ENCODE measurements at places on chromosomes 16 and 17.

GRCh38 chr16:81767987-81768592 is 11.0 kb upstream of the PLCG2 start:
- no peak for DNase-seq

DNA sequence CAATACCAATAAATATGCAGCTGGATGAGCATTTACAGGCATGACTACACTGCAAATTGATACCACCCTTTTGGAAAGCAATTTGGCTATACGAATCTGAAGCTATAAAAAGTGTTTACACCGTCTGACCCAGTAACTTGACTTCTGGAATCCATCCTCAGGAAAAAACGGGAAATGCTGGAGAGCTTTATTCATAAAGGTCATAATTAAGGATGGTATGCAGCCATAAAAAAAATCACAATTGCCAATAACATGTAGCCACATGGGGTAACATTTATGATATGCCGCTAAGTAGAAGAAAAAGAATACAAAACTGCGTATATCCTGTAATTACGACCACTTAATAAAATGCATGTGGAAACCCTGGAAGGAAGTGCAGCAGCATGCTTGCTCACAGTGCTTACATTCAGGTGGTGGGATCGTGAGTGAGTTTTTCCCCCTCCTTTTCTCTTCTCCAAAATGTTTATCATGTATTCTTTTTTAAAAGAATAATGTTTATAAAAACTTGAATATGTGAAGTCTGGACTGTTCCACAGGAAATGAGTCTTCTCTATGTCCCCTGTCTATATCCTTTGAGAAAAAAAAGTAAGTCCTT is 34.2 kb downstream of the COPRS start:
- no peak for DNase-seq

- no peak for DNase-seq
These were observed 44.4 kb downstream of the CLEC19A start for GRCh38 chr16:19329932-19330331.

- no peak for DNase-seq
These were observed 190.6 kb upstream of the TBX2 start for GRCh38 chr17:61209106-61209439.

DNA sequence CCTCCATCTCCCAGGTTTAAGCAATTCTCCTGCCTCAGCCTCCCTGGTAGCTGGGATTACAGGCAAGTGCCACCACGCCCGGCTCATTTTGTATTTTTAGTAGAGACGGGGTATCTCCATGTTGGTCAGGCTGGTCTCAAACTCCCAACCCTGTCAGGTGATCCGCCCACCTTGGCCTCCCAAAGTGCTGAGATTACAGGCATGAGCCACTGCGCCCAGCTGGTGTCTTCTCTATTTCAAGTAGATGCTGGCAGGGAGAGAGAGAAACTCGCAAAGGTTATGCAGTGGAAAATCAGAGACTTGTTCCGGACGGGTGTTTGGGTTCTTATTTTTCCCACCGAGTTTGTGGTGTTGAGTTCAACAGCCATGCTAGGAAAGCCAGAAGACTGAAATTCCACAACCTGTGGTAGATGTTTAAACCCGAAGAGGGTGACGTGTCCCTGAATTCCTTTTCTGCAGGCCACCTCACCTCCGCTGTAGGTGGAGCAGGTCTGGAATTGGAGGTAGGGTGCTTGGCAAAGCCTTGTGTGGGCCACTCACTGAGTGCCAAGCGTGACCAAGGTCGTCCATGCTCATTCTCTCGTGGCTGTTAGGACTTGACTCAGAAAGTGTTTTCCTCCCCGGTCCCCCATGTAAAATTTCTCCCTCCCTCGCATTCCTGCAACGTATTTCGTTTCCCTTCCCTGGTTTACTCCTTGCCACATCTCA is 7.3 kb upstream of the ZDHHC7 start:
- DNase-seq = no peak

GRCh38 chr17:74235911-74236371 is 22.6 kb downstream of the TTYH2 start:
- no peak for DNase-seq

DNA sequence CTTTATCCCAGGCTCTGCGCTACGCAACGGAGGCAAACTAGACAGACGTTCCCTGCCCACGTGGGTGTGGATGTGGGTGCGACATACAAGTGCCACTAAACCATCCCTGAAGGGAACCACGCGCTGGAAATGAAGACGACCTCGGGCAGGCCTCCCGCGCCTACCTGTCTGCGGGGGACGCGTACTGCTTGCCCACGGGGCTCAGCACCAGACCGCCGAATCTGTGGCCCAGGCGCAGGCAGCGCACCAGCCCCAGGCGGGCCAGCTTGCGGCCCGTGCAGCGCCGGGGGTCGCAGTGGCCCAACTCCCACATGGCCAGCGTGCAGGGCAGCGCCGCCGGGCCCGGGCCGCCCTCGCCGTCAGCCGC is 480 bp downstream of the TSR3 start:
- no peak for DNase-seq

- peak; percentile 23 for DNase-seq
These were observed 363.7 kb downstream of the SNX29 start for GRCh38 chr16:12340151-12340733.

DNA sequence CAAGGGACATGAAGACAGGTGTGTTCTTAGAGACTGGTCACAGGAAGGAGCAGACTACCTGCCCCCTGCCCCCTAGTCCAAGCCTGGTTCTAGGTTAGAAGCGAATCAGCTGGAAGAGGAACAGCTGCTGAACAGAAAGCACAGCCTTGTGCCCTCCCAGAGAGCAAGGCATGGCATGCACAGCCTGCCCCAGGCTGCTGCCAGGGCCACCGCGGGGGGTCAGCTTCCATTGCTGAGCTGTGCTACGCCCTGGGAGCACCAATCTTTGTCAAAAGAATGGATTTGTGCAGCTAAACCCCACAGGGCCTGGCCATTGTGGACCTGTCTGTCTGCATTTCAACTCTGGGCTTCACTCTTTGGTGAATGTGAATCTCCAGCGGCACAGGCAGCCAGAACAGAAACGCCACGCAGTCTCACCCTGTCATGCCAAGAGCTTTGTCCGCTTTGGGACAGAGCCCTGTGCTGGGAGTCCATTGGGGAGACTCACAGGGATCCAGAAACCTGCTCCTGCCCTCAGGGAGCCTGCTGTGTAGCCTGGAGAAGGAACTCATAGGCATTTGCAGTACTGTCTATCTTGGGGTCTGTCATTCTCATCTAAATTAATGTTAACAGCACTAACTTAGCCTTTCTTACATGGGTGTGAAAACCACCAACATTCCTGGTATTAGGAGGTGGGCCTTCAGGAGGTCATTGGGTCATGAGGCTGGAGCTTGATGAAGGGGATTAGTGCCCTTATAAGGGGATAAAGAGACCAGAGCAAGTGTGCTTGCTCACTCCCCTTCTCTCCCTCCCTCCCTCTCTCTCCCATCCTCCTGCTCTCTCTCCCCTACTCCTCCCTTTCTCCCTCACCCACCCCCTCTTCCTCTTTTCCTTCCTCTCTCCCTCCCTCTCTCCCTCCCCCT is 25.6 kb upstream of the CDRT4 start:
- no peak for DNase-seq

- no peak for DNase-seq
These were observed 789 bp upstream of the TERF2 start for GRCh38 chr16:69386596-69386995.

GRCh38 chr16:70163596-70163995 is 10.0 kb upstream of the CLEC18C start:
- DNase-seq = no peak

DNA sequence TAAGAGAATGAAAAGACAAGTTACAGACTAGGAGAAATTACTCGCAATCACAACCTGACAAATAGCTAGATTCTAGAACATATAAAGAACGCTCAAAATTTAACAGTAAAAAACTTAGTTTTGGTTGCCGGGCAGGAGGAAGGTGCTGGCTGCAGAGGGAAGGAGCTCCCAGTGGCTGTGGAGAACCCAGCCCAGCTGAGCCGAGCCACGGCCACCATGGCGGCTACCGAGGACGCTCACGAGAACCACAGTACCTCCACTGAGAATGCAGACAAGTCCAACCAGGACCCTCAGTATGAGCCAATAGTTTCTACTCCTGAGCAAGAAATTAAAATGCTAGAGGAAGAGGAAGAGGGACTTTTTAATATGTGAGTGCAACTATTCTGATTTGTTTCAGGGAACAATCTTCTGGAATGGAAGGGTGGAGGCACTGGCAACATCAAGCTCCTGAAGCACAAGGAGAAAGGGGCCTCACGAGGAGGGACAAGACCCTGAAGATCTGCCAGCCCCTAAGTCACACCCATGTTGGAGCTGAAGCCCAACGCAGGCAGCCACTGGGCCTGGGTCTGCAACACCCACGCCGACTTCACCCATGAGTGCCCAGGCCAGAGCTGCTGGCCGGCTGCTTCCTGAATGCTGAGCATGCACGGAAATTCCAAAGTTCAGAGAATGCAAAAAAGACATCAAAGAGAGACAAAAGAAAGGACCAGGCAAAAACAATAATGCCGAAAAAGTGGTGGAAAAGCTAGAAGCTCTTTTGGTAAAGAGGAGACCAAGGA is 55.0 kb downstream of the DNAH17 start:
- DNase-seq = no peak

GRCh38 chr17:35185849-35186248 is 8.3 kb downstream of the SLC35G3 start:
- no peak for DNase-seq

DNA sequence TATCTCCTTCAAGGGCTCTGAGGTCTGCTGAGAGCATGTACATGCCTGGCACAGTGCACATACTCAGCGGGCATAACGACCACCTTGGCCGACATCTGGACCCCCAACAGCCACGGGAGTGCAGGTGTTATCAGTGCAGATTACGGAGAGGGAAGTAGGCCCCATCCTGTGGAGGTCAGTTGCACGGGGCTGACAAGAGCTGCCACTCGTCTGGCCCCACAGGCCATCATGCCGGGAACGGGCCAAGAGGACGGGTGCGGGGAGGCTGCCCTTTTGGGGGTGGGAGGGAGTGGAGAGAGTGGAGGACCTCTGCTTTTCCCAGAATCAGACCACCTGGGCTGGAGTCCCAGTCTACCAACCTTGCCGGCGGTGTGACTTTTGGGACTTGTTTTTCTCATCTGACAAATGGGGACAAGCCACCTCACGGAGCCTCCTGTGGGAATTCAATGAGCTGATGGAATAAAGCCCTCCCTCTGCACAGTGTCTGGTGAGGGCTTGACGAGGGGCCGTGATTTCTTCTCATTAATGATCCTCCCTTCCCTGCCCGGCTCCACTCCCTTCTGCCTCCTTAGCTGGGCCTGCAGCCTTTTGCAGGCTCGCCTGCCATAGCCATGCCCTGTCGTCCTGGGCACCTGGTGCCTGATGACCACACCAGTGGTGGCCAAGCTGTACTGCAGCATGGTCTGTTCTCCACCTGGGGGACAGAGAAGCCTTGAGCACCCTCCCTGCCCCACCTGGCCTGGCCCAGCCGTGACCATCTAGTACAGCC is 4.6 kb downstream of the PRSS33 start:
- DNase-seq = no peak

DNA sequence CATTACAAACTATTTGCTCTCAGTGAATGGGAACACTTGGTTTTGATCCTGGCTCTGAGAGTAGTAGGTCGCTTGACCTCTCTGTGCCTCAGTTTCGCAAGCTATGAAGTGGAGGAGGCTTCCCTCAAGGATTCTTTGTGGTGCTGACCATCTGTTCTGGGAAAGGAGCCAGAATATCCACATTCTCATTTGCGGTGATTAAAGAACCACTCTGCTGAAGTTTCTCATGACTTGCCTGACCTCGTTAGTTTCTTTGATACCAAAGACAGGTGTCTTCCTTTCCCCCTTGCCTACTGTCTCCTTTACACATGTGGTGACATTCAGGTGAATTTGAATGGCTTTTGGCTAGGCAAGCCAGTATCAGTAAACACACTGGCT is 116.0 kb downstream of the SNX29 start:
- DNase-seq = no peak

DNA sequence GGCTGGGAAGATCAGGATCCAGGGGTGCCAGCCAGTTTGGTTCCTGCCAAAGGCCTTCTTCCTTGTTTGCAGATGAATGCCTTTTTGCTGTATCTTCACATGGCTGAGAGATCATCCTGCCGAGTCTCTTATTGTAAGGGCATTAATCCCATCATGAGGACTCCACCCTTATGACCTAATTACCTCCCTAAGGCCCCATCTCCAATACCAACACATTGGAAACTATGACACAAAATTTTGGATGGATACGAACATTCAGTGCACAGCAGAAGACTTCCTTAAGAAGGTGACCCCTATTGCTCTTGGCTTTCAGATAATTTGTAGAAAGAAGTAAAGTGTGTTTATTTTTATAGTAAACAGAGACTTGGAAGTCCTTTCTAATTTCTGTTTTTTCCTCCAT is 1164.7 kb upstream of the CDH8 start:
- no peak for DNase-seq

DNA sequence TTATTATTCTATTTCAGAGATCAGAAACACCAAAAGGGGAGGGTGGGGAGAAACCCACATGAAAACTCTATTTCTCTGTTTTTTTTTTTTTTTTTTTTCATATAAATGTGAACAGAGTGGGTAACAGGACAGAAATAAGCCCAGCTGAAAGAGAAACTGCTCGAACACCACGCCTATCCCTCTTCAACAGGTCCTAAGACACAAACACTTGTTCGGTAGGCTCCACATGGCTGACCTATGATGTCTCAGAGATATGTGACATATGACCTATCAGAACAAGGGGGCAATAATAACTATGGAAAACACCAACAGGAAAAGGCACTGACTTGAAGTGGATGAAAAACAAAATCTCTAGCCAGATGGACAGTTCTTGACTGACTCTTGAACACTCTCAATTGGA is 44.8 kb downstream of the PARN start:
- no peak for DNase-seq
